ENCODE measurements at places on chromosomes 16 and 17. TPM values are rescaled to one million over a fixed set of nuclear protein-coding genes. Genes with fewer than 3 reads are reported as not detected.

GRCh38 chr16:84218176-84218823, 21.5 kb downstream of the KCNG4 start:
- no peak for DNase-seq

HOXB3 gene
- 7.3 TPM for total RNA-seq

DNA sequence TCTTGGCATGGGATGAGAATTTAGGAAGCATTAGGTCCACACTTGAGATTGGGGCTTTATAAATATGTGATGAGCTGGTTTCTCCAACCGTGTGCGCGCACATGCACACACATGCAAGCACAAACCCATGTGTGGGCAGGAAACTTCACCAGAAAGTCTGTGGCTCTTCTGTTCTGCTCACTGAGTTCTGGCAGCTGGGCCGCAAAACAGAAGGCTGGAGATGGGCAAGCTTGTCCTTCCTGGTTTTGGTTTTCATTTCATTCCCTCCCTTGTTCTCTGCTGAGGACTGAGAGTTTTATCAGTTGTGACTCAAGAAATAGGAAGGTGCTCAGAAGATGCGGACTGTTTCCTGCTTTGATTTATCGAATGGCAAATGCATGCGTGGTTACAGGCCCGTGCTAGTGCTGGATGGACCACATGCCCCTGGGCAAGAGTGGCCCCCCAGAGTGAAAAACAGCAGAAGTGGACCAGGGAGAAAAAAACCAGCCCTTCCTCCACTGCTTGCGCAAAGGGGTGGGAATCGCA, 14.1 kb downstream of the MAP3K14 start:
- DNase-seq: peak; percentile 69

FSCN2 gene
- 0.83 TPM for total RNA-seq

DNA sequence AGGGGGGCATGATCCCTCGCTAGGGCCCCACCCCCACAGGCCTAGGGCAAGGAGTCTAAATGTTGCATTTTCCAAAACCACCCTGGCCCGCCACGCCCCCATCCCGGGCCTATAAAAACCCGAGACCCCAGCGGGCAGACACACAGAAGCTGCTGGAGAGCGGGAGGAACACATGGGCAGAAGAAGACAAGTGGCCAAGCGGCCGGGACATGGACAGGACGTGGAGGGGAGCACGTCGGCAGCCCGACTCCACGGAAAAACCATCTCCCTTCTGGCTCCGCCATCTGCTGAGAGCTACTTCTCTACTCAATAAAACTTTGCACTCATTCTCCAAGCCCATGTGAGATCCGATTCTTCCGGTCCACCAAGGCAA, 34.1 kb upstream of the ENPP7 start:
- DNase-seq: no peak

ITGA2B gene
- total RNA-seq: 1.3 TPM

MAP2K6 gene
- 0.35 TPM for total RNA-seq

DNA sequence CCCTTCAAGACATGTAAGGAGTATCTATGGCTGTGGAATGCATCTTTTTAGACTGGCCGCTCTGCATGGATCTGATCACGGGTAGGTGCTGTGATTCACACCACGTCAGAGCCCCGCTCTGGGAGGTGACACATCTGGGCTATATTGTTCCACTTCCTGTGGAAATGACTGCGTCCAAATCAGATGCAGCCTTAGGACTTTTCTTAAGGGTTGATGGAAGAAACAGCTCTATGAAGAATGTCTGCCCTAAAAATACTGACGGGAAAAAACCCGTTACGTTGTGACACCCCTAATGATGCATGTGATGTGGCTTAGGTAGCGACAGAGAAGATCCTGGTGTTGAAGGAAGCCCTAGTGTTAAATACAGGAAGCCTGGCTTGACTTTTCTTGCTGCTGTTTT, 12.2 kb downstream of the BANP start:
- peak; percentile 51 for DNase-seq

GRCh38 chr17:49998836-49999511, 4.0 kb upstream of the DLX3 start:
- DNase-seq: no peak

- no peak for DNase-seq
Observed at GRCh38 chr17:81416612-81417011, 21.4 kb downstream of the BAHCC1 start.

- DNase-seq: no peak
Observed at GRCh38 chr17:65876985-65877384, 314.9 kb downstream of the CEP112 start.

NTN1 gene
- 5.2 TPM for total RNA-seq

G6PC1 gene
- total RNA-seq: not detected

DCUN1D3 gene
- total RNA-seq: 25.0 TPM

DNA sequence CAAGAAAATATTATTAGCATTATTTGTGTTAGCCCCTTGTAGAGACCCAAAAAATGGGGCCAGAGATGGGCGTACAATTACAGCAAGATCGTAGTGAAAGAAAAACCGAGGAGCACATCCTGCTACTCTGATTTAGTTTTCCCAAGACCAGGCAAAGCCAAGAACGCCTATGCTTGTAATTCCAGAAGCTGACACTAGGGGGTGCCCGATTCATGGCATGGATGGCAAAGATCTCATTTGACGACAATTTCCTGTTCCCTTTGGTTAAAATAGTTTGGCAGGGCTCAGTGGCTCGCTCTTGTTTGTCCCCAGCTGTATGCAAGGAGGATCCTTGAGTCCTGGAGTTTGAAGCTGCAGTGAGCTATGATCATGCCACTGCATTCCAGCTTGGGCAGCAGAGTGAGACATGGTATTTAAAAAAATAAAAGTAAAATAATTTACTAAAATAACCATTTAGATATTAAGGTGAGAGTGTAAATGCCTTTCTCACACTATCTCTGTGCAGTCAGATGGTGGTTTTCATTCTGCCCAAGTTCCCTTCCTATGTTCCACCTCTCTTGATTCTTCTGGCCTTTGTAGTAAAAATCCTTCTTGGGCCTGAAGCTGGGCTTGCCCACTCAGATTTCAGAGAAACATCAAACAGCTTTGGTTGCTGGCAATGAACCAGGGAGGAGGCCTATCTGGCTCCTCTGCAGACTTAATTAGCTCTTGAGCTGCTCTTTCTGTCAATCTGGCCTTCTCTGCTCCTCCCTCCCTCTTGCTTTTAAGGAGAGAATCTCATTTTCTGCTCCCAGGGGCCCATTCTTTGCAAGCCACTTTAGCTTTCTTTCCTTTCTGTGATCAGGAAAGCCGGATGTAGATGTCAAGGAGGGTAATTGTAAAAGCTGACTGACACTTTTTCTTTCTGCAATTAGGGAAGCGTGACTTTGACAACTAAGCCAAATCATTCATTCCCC, 31.2 kb downstream of the TMEM238L start:
- DNase-seq: no peak

ANKS3 gene
- total RNA-seq: 25.9 TPM

- DNase-seq: no peak
Observed at GRCh38 chr16:50476486-50477255, 71.5 kb upstream of the NKD1 start.

TBC1D10B gene
- total RNA-seq: 27.3 TPM

DNA sequence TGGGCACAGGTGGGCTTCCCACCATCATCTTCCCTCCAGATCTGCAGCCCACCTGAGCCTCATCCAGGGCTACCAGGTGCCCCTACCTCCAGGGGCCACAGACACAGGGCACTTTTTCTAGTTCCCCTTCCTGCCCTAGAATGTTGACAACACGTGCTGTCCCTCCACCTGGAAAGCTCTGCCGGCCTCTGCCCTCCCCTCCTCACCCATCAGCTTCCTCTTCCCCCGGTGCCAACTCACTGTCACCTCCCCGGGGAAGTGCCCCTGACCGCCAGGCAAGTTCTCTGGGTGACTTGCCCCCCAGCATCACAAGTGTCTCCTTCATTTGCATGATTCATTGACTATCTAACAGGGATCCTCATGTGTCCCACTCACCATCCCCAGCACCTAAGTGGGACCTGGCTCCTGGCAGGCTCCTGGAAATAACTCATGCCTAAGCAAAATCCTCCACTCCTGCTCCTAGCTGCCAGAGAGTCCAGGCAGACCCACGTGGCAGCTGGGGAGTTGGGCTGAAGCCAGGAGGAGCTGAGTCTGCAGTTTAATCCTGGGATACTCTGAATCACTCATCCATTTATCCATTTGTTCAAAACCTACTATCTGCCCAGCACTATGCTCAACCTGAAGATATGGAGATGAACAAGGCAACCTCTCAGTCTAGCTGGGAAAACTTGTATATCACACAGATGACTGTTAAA, 304.4 kb downstream of the FOXL1 start:
- peak; percentile 43 for DNase-seq

- DNase-seq: no peak
Observed at GRCh38 chr17:63783522-63783921, 9.6 kb downstream of the DDX42 start.

GRCh38 chr16:30667361-30667905, 9.2 kb downstream of the FBRS start:
- DNase-seq: no peak
